ENCODE measurements at places on chromosomes 1 and 21.

DNA sequence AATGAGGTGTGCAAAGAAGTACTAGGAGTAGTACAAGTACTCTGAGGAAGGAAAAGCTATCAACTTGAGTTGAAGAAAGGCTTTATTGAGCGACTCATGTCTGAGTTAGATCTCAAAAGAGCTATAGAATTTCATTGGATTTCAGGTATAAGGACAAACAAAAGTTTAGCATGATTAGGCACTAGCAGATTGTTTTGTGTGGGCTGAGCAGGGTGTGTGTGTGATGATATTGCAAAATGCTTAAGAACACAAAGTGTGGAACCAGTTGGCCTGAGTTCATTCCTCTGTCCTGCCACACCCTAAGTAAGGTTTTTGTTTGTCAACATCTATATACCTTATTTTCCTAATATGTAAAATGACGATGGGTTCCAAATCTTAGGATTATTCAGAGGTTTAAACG lies 158.9 kb downstream of the KCNK2 start:
- DNase-seq = no peak

DNA sequence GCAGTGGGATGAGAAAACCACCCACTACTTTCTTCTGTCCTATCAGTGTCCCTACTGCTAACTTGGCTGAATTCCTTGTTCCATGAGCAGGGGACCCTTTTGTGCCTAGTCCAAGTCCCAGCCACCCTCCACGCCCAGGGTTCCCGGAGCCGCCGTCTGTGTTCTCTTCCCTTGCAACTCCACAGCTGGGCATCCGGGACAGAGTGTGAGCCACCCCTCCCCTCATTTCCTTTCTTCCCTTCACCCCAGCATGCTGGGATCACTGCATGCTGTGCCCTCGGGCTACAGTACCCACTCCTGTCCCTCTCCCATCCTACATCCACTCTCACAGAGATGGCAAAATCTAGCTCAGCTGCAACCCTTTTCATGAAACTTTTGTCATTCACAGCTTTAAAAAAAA lies 44.5 kb downstream of the PGBD5 start:
- DNase-seq = no peak

GRCh38 chr1:216005916-216006315 lies 417.3 kb downstream of the USH2A start:
- DNase-seq = peak; percentile 41

GRCh38 chr1:77874804-77875445 lies 13.5 kb upstream of the NEXN start:
- DNase-seq = no peak

- DNase-seq = no peak
Observed at GRCh38 chr21:42674351-42674940, 21.0 kb downstream of the PDE9A start.

GRCh38 chr1:231678011-231678432 lies 51.4 kb downstream of the DISC1 start:
- DNase-seq = no peak

DNA sequence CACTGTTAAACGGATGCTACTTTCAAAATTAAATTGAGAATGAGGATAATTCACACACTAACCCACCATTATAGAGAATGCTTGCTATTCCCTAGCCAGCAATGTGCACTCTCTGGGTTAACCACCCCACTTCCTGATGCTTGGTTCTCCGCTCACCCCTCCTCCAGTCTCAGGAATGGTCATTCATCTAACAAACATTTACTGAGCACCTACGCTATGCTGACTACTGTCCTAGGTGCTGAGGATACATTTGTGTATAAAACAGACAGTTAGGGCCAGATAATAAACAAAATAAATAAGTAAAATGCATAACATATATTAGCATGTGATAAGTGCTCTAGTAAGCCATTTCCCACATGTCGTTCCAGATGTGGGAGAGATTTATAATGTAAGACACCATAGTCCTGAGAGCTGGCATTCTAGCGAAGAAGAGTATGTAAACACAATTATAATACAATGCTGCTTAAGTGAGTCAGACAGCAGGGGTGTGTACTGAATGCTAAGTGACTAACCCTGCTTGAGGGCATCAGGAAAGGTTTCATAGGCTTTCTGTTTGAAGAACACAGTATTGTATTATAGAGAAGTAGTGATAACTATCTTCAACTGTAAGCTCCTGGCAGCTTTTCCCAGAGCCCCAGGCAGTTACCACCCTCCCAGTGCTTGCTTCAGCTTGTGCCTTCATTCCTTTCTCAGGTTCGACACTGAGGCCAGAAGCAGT lies 126.7 kb upstream of the CACHD1 start:
- no peak for DNase-seq

DNA sequence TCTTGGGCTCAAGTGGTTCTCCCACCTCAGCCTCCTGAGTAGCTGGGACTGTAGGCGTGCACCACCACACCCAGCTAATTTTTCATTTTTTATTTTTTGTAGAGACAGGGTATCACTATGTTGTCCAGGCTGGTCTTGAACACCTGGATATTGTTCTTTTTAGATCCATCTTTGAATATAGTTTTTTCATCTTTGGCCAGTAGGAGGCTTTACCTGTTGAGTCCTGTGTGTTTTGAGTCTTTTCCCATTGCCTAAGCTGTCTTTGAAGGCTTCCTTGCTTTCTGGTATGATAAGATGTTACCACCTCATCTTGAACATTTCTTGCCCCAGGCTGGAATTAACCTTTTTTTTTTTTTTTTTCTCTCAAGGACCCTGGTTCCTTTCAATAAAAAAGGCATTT lies 387.8 kb upstream of the RUNX1 start:
- DNase-seq = no peak

- no peak for DNase-seq
Observed at GRCh38 chr1:43849670-43850069, 83.9 kb upstream of the ARTN start.

- DNase-seq = no peak
Observed at GRCh38 chr21:23578027-23578426, 2029.3 kb downstream of the MRPL39 start.

Measured in GM13976 (cell line).